Effector memory CD8-positive, alpha-beta T cell (primary cell): ENCODE measurements at places on chromosomes 6 and 20.
A peak's percentile ranks its signal among the peaks of the same experiment; 100 is the strongest.

DNA sequence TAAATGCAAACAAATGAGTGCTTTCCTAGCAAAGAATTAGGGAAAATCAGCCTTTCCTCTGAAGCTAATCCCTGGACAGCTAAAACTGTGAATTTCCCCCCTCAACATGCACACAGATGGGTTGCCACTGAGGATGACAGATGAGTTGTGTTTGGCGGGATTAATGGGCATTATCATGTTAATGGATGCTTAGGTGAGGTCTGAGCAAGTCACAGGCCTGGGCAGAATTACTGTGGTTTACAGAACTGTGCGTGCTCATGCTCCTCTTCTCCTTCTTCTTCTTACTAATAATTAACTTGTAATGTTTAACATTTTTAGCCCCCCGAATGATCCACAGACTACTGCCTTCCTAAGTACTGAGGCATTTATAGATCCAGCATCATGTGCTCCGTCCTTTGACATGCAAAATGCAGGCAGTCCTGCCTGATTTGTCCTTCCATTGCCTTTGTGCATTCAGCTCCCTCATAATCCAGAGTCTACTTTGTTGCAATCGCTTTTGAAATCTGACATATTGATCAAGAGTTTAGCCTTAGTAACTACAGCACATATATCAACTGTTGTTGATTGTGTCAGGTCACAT lies 753.4 kb upstream of the MMS22L start:
- H3K27ac ChIP-seq, result no peak overlapping the region
- no peak for DNase-seq
- H3K4me3 ChIP-seq, result no peak overlapping the region
- H3K36me3 ChIP-seq, result no peaks in the 10 kb centered on the region
- no peaks in the 10 kb centered on the region for H3K27me3 ChIP-seq

- no peaks in the 10 kb centered on the region for H3K36me3 ChIP-seq
- peaks cover 4% of the 10 kb centered on the region for H3K4me1 ChIP-seq
- no peak overlapping the region for H3K27ac ChIP-seq
- DNase-seq, result no peak
- H3K27me3 ChIP-seq, result peaks cover 24% of the 10 kb centered on the region
Observed at GRCh38 chr20:25586877-25587276, 1.5 kb upstream of the NINL start.

- H3K27ac ChIP-seq, result no peak overlapping the region
- H3K27me3 ChIP-seq, result peaks cover 16% of the 10 kb centered on the region
- H3K36me3 ChIP-seq, result no peaks in the 10 kb centered on the region
- DNase-seq, result no peak
Observed at GRCh38 chr6:93423542-93423941, 4.2 kb upstream of the EPHA7 start.

GRCh38 chr6:47352966-47353365 lies 43.3 kb upstream of the TNFRSF21 start:
- no peaks in the 10 kb centered on the region for H3K4me1 ChIP-seq
- peaks cover 12% of the 10 kb centered on the region for H3K27me3 ChIP-seq
- H3K27ac ChIP-seq, result no peak overlapping the region
- H3K36me3 ChIP-seq, result no peaks in the 10 kb centered on the region

GRCh38 chr6:36463676-36464075 lies 20.9 kb downstream of the KCTD20 start:
- H3K36me3 ChIP-seq, result no peaks in the 10 kb centered on the region
- peak overlapping the region; percentile 51 for H3K27ac ChIP-seq
- peaks cover 39% of the 10 kb centered on the region for H3K4me1 ChIP-seq
- H3K4me3 ChIP-seq, result no peak overlapping the region

- H3K4me1 ChIP-seq, result peaks cover 7% of the 10 kb centered on the region
- H3K27me3 ChIP-seq, result no peaks in the 10 kb centered on the region
- H3K36me3 ChIP-seq, result peaks cover 13% of the 10 kb centered on the region
Observed at GRCh38 chr20:34578025-34578424, 19.5 kb downstream of the MAP1LC3A start.

DNA sequence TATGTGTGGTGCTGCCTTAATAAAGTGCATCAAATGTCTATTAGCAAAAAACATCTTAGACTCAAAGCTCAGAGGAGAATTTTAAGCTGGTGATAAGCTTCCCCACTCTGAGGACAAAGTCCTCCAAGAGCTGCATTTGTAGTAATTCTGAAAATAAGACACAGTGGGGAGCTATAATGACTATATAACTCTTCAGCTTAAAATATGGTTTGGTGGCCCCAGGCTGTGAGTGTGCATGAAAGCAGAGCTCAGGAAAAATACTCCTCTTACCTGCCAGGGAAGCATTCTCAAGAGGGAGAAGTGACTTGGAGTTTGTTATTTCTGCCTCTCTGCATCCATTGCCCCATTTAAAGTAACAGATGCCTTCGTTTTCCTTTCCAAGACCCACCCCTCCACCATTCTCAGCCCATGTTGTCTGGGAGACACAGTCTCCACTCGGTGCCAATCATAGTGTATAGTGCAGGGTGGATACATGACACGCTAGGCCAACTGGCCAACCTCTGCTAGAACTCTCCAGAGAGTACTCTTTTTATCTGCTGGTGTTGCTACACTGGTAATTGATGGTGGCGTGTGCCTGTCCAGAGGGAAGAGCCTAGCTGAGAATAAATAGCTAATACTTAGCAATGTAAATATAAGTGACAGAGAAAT lies 229.2 kb downstream of the PHF3 start:
- H3K27ac ChIP-seq, result no peak overlapping the region
- no peaks in the 10 kb centered on the region for H3K36me3 ChIP-seq
- H3K27me3 ChIP-seq, result no peaks in the 10 kb centered on the region
- DNase-seq, result no peak
- no peaks in the 10 kb centered on the region for H3K4me1 ChIP-seq
- no peak overlapping the region for H3K4me3 ChIP-seq

DNA sequence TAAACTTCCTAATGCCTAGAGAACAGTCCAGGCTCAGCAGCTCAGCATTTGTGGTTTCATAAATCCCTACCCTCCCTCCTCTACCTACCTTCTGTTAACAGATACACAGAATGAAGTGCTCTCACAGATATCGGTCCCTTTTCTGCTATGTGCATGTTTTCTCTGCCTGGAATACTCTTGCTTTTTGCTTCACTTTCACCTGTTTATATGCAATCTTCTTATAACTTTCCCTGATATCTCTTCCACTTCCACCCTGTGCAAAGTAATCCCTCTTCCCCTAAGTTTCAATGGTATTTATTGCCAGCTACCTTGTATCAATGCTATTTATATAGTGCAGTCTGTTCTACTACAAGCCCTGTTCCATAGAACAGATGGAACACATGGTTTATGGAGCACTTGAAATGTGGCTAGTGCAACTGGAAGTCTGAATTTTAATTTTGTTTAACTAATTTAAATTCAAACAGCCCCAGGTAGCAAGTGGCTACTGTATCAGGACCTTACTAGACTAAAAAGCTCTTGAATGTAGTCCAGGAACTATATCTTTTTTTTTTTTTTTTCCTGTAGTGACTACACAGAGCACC lies 3.1 kb upstream of the TAB2 start:
- H3K4me1 ChIP-seq, result peaks cover 10% of the 10 kb centered on the region
- no peaks in the 10 kb centered on the region for H3K27me3 ChIP-seq
- no peak overlapping the region for H3K4me3 ChIP-seq
- H3K36me3 ChIP-seq, result peaks cover 14% of the 10 kb centered on the region

DNA sequence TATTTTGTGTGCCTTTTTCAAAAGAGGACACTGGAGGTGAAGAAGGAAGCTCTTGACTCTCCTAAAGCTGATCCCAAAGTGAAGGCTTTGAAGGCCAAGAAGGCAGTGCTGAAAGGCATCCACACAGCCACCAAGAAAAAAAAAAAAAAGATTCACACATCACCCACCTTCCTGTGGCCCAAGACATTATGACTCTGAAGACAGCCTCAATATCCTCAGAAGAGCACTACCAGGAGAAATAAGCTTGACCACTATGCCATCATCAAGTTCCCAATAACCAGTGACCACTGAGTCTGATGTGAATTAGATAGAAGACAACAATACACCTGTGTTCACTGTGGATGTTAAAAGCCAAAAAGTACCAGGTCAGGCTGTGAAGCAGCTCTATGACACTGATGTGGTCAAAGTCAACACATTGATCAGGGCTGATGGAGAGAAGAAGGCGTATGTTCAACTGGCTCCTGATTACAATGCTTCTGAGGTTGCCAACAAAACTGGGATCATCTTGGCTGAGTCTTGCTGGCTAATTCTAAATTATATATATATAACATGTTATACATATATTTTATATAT lies 59.4 kb downstream of the PLCG1 start:
- no peaks in the 10 kb centered on the region for H3K27me3 ChIP-seq
- DNase-seq, result no peak
- H3K4me1 ChIP-seq, result no peaks in the 10 kb centered on the region
- no peak overlapping the region for H3K4me3 ChIP-seq
- no peaks in the 10 kb centered on the region for H3K36me3 ChIP-seq

DNA sequence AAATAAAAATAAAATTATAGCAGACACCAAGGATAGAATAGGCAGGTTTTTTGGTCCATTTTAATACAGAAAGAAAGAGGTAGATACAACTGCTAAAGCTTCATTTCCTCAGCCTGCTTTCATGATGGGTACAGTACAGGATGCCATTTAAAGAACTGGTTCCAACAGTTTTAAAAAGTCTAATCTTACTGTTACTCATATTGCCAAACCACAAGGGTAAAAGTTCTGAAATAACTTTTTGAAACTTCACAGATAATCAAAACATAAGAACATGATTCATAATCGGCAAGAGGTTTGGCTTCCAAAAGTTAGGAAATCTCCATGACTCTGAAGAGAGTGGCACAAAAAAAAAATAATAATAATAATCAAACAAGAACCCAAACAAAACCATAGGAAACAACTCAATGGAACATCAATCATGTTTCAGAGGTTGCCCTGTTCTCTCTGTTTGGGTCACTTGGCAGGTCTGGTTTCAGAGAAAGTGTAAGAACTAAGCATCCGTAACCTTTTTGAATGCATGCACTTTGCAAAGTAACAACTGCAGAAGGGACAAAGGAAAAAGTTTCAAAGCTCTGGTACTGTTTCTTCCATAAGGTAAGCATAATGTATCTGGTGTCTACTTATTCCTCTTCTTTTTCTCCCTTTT lies 79.7 kb downstream of the SMLR1 start:
- no peaks in the 10 kb centered on the region for H3K36me3 ChIP-seq
- H3K27ac ChIP-seq, result no peak overlapping the region
- DNase-seq, result no peak
- no peak overlapping the region for H3K4me3 ChIP-seq
- H3K27me3 ChIP-seq, result no peaks in the 10 kb centered on the region
- H3K4me1 ChIP-seq, result no peaks in the 10 kb centered on the region

DNA sequence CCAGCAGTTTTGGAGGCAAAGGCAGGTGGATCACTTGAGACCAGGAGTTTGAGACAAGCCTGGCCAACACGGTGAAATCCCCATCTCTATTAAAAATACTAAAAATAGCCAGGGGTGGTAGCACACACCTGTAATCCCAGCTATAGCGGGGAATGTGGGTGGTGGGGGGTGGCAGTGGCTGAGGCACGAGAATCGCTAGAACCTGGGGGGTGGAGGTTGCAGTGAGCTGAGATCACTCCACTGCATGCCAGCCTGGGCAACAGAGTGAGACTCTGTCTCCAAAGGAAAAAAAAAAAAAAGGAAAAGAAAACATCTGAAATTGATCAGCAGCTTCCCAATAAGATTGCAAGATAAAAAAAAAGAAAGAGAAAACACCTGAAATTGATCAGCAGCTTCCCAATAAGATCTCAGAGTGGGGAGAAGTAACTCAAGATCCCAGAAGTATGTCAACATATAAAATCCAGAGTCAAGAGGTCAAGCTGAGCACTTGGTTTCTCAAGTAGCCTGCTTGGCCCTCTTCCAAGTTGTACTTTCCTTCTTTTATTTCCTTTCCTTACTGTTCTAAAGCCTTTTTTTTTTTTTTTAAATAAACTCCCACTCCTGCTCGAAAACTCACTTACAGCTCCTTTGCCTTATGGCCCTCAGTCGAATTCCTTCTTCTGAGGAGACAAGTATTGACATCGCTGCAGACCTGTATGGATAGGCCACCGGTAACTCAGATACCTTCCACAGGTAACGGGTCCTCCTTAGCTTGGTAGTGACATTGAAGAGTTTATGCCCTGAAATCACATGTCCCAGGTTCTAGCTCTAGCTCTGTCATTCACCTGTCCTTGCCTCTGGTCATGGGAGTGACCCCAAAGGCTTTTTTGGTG lies 368.5 kb upstream of the SYNCRIP start:
- no peaks in the 10 kb centered on the region for H3K4me1 ChIP-seq
- no peak overlapping the region for H3K4me3 ChIP-seq
- no peak for DNase-seq
- H3K27me3 ChIP-seq, result no peaks in the 10 kb centered on the region
- H3K36me3 ChIP-seq, result peaks cover 3% of the 10 kb centered on the region

GRCh38 chr20:33362898-33363297 lies 38.4 kb downstream of the CDK5RAP1 start:
- no peaks in the 10 kb centered on the region for H3K27me3 ChIP-seq
- peaks cover 1% of the 10 kb centered on the region for H3K4me1 ChIP-seq
- H3K27ac ChIP-seq, result no peak overlapping the region
- no peak overlapping the region for H3K4me3 ChIP-seq
- DNase-seq, result no peak
- peaks cover 84% of the 10 kb centered on the region for H3K36me3 ChIP-seq

DNA sequence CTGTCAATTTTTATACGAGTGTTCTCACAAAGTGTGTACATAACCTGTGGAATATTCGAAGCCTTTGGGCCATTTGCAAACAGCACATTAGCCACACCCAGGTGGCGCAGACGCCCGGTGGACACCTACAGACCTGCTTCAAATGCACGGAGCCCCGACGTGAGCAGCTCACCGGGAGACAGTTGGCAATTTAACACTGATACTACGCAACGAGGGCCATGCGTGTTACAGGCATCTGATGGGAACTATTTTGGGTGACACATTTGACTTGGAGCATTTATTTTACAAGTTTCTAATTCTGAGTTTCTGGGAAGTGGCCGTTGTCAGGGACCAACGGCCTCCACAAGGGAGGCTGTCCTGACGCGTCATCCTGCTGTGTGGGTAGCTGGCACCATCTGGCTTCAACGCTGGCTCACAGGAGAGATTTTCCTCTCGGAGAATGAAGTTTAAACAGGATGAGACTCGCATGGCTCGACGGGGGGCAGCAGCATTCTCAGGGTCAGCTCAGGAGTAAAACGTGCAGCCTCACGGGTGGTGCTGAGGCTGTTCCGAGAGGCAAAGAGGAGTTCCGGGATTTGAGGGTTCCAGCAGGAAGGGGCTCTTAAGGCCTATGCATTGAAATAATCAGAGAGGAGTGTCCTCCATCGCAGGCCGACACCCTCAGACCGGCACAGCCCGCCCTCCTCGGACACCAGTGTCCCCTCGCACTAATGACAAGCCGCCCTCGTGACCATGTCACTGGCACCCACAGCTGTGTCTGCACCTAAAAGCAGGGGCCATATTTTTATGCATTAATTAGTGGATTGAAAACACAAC lies 207.4 kb downstream of the DLL1 start:
- H3K4me3 ChIP-seq, result no peak overlapping the region
- no peaks in the 10 kb centered on the region for H3K27me3 ChIP-seq
- DNase-seq, result no peak
- no peak overlapping the region for H3K27ac ChIP-seq
- peaks cover 29% of the 10 kb centered on the region for H3K4me1 ChIP-seq

DNA sequence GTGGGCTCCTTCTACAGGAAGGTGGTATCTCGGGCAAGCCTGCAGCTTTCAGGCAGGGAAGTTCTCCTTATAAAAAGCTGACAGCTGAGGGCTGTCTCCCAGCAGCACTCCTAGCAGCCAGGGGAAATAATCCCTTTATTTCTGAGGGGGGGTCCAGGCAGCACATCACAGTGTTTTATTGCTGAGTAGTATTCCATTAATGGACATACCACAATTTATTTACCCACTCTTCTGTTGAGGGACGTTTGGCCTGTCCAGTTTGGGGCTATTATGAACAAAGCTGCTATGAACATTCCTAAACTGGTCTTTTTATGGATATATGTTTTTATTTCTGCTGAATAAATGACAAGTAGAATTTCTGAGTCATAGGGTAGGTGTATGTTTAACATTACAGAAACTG lies 20.0 kb upstream of the PHACTR2 start:
- H3K36me3 ChIP-seq, result no peaks in the 10 kb centered on the region
- no peak for DNase-seq
- no peak overlapping the region for H3K27ac ChIP-seq
- no peak overlapping the region for H3K4me3 ChIP-seq
